ENCODE measurements at places on chromosomes 4 and X.

DNA sequence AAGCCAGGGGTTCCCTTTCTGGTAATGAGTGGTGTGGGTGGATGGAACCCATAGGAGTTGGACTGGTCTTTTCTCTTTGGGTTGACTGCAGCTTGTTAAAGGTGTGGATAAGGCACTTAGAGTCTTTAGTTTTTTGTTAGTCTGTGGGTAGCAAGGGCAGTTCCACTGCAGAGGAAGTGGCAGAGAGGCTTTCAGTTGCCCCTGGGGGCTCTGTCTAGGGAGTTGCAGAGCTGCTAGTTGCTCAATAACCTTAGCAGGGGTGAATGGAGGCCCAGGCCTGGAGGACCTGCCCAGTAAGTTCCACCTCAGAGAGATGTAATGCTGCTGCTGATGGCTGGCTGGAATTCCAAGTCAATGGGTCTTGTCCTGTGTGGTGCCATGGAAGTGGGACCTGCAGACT, 282.6 kb upstream of the NDST4 start:
- DNase-seq, result no peak

DNA sequence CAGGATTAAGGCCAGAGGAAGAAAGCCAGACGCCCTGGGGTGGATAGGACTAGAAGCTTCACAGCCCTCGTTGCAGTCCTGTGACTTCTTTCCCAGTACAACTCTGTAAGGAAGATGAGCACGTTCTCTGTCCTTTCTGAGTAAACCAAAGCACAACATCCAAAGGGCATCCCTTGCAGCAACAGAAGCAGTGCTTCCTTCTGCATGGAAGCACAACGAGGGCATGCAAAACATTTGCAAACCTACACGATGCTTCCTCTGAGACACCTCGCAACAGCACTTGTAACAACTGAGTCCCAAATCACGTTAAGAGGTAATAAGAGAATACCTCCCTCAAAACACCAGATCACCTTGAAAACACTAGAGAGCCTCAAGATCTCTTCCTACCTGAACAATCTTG, 335.7 kb upstream of the RASGEF1B start:
- no peak for DNase-seq

GRCh38 chrX:57156397-57157049, 19.3 kb upstream of the SPIN2A start:
- DNase-seq, result no peak

GRCh38 chrX:43968359-43968781, 4.8 kb downstream of the NDP start:
- no peak for DNase-seq

GRCh38 chrX:7983581-7983980, 56.4 kb upstream of the PNPLA4 start:
- no peak for DNase-seq
